ENCODE measurements at places on chromosomes 4 and X. TPM values are rescaled to one million over a fixed set of nuclear protein-coding genes. Genes with fewer than 3 reads are reported as not detected.
A peak's percentile ranks its signal among the peaks of the same experiment; 100 is the strongest.

- no peak for DNase-seq
Observed at GRCh38 chr4:14180166-14180565, 552.6 kb upstream of the BOD1L1 start.

DNA sequence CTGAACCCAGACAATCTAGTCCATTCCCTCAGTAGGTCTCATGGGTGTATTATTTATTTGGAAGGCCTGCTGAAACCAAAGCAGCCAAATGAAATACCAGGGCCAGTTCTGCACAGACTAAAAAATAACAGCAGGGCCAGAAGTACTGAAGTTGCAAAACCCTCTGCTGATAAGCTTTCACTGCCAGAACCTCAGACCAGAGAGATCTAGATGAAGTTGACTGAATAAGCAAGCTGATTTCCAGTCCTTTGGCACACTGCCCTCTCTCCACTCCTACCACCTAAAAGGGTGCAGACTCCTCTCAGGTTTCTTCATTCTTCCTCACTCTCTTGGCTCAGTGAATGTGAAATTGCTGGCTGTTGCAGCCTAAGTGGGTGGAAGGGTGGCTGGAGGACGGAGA is 276.7 kb upstream of the KLF3 start:
- no peak for DNase-seq

DNA sequence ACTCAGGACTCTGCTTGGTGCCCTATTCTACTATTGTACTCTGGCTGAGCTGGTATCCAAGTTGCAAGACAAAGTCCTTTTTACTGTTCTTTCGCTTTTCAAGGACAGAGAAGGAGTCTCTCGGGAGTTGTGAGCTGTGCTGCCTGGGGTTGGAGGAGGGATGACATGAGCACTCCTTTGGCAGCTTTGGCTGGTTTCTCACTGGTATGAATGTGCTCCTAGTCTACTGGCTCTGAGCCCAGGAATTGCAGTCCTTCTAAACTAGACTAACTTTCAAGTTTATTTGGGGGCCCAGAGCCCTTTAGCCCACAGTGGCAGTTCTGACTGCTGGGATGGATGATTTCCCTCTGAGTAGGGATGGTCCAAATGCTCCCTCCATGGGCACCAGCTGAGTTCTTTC is 997.1 kb downstream of the RAB28 start:
- no peak for DNase-seq

DNA sequence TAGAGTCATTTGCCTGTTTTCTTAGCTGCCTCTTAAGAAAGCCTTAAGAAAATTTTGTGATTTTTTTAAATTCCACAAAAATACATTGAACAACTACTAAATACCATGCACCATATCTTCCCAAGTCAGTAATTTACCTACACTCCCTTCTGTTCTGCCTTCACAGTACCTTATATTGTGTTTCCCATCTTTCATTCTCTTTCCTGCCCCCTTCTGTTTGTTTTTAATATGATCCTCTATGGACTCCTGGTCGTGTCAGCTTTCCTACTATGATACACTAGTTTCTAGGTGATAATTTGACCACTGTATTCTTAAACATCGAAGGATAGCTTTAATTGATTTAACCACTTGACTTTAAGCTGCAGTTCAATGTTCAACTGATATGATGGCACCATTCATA is 297.7 kb upstream of the HAND2 start:
- no peak for DNase-seq

- no peak for DNase-seq
Observed at GRCh38 chr4:48949086-48949485, 37.0 kb upstream of the CWH43 start.

- DNase-seq = no peak
Observed at GRCh38 chrX:23819385-23820234, 36.6 kb downstream of the SAT1 start.

- no peak for DNase-seq
Observed at GRCh38 chr4:152628128-152628527, 51.7 kb downstream of the TMEM154 start.

DNA sequence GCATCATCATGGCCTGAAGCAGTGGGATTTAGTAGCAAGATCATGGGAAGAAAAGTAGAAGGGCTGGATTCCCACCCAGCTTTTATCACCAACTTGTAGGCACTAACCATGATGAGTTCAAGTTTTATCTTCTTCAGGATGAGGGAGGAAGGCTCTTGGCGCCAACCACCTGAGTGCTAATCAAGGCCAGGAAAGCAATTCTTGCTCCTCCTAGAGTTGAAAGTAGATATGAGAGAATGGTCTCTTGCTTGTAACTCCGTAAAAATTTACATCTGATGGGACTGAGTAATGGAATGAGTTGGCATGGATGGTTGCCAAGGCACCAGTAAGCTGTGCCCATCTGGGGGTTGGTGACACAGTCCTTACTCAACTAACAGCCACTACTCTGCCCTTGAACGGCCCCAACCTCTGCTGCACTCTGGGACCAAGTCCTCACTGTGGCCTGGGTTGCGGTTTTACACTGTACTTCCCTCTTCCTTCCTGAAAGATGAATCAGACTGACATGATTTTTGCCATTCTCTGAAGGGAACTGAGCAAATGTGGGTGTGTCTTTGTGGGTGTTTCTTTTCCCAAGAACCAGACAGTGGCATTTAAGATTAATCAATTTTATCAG is 39.4 kb upstream of the NDP start:
- peak; percentile 69 for DNase-seq

GRCh38 chr4:47471591-47471990 is 8.1 kb upstream of the COMMD8 start:
- no peak for DNase-seq

DNA sequence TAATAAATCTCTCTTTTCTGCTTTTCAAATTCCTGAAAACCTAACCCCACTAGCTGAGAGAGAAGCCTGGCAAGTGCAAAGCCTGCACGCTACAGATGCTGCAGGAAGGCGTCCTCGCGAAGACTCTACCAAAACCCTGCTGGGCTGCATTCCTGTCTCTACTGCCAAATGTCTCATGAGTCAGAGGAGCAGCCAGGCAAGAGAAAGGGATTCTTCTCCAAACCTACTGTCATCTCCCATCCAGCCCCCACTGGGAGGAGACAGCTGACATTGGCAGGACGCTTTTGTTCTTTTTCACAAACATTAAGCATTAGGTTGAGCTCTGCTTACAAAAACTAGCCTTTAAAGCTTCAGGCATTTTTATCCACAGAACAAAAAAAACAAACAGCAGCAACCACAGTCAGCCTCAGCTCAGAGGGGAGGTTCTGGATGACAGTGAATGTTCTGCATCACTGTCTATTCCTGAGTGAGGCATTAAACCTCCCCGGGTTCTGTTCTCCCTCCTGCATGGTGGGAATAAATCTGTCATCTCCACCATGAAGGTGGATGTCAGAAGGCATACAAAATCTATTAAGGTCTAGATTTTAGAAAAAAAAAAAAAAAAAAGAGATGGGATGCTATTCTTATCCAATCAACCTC is 18.0 kb downstream of the CRMP1 start:
- no peak for DNase-seq

DNA sequence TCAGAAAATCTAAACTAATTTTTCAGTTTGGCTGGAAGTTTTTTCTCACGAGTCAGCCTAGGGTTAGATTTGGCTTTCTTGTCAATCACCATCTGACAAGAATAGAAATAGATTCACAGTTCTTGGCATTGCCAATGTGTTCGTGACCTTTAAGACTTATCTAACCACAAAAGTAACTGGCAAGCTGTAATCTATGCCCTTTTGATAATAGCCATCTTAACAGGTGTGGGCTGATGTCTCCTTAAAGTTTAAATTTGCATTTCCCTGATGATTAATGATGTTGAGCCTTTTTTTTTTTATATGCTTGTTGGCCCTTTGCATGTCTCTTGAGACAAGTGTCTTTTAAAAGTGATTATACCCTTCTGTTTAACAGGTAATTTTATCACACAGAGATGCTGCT is 460.3 kb upstream of the PRKX start:
- DNase-seq = no peak

GRCh38 chrX:153800746-153801145 is 6.3 kb downstream of the SSR4 start:
- DNase-seq = no peak

- peak; percentile 68 for DNase-seq
Observed at GRCh38 chrX:153507484-153508178, 9.8 kb upstream of the ATP2B3 start.

DNA sequence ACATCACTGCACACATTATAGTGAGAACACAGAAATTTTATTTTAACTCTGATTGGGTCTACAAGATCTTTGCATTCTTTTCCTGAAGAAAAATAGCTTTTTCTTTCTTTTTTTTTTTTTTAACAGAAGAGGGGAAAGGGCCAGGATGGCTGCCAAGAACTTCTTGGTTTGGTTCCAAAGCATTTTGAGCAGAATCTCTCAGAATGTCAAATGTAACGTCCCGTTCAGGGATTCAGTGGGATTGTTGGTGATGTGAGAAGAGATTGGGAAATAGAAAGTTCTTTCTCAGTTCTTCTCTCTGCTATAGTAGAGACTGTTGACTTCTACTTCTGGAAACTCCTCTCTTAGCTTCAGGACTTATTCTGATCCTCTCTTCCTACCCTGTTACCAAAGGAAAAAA is 70.9 kb upstream of the CBR4 start:
- DNase-seq = peak; percentile 83

Gene ZNF182
- total RNA-seq = 3.6 TPM

Gene CCKAR
- not detected for total RNA-seq

Gene FGFBP2
- total RNA-seq = not detected

Gene PNMA6A
- total RNA-seq = 1.8 TPM

Gene SLIT2
- 28.2 TPM for total RNA-seq

Gene PLK4
- total RNA-seq = 37.7 TPM

Gene MAGEC1
- not detected for total RNA-seq

Gene CNGA1
- not detected for total RNA-seq

Gene RBM47
- not detected for total RNA-seq
